Left renal pelvis (tissue), 4 donors: ENCODE measurements at places on chromosomes 2 and 18. TPM values are rescaled to one million over a fixed set of nuclear protein-coding genes. Genes with fewer than 3 reads are reported as not detected.

DNA sequence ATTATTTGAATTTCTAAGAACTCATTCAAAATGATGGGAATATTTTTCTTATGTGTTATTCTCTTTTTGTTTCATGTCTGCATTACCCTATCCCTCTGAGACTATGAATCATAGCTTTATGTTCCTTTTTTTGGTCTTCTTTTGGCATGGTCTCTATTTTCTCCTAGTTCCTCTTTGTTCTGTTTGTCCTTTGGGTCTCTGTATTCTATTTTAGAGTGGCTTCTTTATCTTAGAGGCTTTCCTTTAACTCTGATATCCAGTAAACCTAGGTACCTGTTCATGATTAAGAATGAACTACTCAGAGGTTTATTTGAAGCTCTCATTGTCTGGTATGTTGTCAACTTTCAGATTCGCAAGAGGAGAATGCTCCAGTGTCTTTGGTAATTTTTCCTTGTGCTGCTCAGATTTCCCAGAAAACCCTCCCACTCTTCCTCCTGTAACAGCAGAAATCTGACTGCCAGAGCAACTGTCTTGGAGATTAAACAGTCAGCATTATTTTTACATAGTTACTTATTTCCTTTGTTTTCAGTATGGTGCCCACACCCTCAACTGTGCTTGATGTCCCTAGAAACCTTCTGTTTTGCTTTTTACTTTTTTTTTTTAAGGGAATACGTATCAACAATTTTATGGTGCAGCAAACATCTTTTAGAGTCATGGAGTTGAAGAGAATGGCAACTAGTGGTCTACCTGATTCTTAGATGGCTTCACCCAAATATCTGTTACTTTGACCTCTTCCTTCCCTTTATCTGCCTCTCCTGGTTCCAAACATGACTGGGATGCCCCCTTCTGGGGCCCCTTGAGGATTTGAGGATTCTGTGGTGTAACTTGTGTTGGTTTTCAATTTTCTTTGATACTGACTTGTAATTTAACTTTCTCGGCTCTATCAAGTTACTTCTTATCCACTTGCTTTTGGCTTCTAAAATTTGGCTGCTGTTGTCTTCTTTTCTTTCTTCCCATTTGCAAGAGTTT, 92.0 kb downstream of the DPP10 start:
- no peak for DNase-seq

GRCh38 chr2:154264024-154264423, 392.3 kb downstream of the GALNT13 start:
- no peak for DNase-seq

ASXL3 gene
- 7.3 TPM for polyA plus RNA-seq

DNA sequence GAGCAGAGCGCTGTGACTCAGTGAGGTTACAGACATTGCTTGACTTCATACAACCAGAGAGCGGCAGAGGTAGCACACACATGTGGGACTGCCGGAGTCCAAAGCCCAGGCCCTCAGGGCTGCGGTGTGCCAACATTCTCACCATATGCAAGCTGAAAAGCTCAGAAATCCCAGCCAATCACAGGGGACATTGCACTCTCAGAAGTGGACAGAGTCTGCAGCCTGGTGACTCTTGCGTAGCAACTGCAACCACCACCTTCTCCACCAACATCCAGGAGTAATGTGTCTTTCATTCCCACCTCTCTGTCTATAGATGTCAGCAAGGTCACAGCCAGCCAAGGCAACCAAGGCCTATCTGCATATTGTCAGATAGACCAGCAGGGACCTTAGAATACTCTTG, 158.1 kb downstream of the TTC32 start:
- DNase-seq = no peak

DNA sequence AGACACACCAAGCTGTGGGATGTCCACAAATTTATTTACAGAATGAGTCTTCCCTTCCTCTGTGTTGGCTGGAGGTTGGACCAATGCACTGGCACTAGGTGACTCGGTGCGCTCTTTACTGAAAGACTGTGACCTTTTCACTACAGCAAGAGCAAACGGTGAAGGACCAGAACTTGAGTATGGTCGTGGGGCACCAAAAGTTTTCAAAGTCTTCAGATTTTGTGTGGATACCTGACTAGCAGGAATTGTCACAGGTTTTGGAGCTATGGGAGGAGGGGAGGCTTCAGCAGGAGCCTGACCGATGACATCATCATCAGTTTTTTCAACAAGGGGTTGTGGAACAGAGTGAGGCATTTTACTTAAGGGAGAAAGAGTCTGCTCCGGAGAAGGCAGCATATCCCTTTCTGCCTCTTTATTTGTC, 73.0 kb upstream of the GRB14 start:
- no peak for DNase-seq

DNA sequence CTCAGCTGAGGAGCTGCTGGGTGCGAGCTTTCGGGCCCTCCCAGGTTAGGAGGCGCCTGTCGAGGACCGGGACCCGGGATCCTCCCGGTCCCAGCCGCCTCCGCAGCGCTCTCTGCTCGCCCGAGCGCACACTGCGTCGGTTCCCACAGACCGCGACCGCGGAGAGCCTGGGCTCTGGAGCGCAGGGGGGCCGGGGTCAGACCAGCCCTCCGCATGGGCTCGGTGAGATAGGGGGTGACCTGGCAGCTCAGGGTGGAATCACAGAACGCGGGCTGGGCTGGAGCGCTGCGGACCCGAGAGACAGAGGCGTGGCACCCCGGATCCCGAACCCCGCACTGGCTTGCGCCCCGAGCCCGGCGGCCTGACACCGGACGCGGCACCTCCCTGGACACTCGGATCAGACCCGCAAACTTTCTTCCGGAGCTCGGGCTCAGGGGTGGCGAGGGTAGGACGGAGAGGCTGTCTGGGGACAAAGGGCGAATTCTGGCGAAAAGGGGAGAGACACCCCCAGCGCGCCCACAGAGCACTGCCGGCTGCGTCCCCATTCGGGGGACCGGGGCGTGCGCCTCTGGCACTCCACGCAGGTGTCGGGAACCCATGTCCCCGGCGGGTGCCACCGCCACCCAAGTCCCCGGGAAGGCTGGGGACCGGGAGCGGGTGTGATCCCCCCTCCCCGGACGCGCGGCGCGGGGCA, 612 bp downstream of the DIPK1C start:
- no peak for DNase-seq

GRCh38 chr2:186518945-186519344, 32.9 kb downstream of the ZC3H15 start:
- DNase-seq = no peak
